ENCODE measurements at places on chromosomes 11 and 22.

DNA sequence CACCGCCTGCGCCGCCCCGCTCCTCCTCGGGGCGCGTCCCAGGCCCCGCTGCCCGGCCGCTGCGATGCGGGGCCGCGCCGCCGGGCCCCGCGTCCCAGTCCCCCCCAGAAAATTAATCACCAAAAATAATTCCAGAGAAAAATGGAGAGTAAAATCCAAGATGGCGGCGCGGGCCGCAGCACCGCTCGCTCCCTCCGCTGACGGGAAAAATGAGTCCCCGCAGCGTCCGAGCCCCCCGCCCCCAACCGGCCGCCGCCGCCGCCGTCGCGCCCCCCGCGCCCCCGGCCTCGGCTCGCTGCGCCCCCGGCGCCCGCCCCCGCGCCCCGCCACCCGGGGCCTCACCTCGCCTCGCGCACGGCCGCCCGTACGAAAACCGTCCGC lies at the start of gene KMT5B:
Gene KMT5B (minus strand): TSS at position 162 of the 381 bp plus-strand sequence. CDS start 23,220 bp downstream, outside the sequence.
- DNase-seq = peak; percentile 69

DNA sequence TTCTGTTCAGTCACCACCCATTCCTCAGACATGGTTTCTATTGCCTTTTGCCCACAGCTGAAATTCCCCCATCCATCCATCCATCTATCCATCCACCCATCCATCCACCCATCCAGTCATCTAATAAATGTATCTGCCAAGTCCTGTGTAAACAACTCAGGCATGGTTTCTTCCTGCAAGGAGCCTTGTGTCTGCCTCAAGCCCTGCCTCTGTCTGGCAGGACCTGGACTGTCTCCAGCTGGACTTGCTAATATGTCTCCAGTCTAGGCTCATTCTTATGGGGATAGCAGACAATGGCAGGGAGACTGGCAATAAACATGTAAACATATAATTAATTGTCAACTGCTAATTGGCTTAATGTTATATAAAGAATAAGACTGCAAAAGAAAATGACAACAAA lies 64.7 kb upstream of the AMPD3 start:
- no peak for DNase-seq

DNA sequence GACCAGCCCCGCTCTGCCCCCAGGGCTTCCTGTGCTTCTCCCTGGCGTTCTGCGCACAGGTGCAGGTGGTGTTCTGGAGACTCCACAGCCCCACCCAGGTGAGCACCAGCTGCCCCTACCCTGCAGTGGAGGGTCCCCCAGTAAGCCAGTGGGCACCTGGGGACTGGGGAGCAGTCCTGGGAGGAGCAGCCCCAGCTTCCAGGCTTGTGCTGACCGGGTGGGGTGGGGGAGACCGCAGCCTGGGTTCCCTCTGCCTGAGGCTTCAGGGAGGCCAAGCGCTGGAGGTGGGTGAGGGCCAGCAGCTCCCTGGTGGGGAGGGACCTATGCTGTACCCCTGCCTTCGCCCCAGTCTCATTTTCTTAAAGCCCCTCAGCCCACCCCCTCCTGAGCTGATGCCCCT lies 6.9 kb downstream of the TSPAN32 start:
- DNase-seq = no peak

GRCh38 chr22:20430720-20431510 lies 6.7 kb downstream of the SCARF2 start:
- peak; percentile 68 for DNase-seq

GRCh38 chr11:119085437-119085847 lies 761 bp downstream of the HMBS start:
- DNase-seq = peak; percentile 67

GRCh38 chr11:64305075-64305690 lies at the start of gene ESRRA:
Gene ESRRA (plus strand): TSS chr11:64305524. CDS start chr11:64307180, 1,656 bp downstream.
- DNase-seq = peak; percentile 100

DNA sequence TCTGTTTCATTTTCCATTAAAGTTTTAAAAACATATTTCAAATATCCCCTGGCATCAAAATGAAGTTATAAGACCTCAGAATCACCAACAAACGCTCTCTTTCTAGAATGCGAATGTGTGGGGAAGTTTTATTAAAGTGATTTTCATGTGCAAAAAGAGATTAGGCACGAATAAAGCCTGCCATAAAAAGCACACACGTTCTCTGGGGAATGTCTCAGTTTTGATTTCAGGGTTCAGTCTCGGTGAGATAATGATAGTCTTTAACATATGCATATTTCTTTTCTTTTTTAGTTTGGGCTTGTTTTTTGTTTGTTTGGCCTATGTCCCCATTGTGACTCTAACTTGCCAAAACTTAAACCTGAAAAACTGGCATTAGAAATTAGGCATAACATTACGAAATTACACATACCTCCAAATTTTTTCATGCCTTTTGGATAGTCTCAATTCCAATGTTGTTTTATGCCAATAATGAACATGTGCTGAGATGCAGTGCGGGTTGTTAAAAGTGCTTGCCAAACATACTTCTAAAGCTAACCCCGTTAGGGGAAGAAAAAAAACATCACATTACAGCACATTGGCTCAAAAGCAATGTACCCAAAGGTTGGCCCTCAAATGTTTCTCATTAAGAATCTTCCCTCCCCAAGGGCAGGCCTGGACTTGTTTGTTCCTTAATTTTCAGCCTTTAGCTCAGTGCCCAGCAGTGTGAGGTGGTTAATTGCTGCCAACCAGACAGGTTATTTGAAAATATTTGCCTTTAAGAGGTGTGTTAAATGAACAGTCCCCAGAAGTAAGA lies 33.2 kb upstream of the FBLN1 start:
- DNase-seq = no peak

- DNase-seq = no peak
Observed at GRCh38 chr11:46461461-46461927, 69.9 kb upstream of the CHRM4 start.

DNA sequence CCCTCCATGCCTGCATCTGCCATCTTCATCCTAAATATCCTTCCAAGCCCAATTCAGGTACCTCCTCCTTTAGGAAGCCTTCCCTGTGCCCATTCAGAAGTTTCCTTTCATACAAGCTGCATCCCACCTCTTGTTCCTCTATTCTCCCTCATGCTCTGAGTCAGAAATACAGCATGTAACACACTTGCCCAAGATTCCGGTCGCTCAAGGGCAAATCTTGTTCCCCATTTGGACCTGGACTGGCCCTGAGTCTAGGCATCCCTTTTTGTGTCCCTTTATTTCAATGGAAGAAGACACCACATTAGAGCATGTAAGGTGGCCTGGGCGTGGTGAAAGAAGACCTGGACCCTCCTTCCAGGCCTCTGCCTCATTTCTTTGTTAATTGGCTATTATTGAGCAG lies 38.5 kb downstream of the RTL6 start:
- DNase-seq = peak; percentile 6

GRCh38 chr11:2272946-2273280 lies 2.5 kb upstream of the ASCL2 start:
- DNase-seq = no peak

GRCh38 chr11:58907780-58908179 lies 31.5 kb upstream of the GLYATL1 start:
- DNase-seq = no peak

DNA sequence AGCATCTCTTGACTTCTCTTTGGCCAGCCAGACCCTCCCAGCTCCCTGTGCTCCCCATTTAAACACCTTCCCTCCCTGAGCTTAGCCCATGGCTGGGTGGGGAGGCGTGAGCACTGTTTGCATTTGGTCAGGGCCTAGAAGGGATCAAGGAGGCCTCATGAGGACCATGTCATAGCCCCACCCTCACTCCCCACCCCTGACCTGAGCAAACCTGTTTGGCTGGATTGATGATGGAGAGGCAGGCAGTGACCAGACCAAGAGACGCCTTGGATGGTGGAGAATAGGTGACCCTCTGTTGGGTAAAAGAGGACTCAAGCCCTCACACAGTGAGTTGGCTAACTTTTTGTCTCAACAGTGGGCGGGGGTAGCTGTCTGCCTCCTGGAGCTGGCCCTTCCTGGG lies 49.9 kb downstream of the ST3GAL4 start:
- no peak for DNase-seq

DNA sequence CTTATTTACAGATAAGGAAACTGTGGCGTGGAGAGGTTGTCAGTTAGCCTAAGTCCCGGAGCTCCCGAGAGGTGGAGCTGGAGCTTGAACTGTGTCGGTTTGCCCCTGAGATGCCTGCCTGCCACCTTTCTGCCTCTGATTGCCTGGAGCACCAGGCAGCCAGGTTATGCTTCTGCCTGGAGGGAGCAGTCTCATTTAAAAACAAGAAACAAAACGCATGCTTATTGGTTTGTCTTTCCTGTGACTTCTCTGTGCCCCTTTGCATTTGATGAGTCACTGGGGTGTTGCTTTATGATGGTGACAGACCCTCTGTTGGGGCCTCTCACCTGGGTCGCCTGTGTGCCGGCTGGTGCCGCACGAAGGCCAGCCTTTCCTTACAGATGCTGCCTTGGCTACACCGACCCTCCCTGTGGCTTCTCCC lies 12.2 kb downstream of the AP2A2 start:
- DNase-seq = no peak

GRCh38 chr22:26888887-26889286 lies 231.5 kb downstream of the MIAT start:
- no peak for DNase-seq

- DNase-seq = no peak
Observed at GRCh38 chr11:2539371-2540222, 94.8 kb downstream of the KCNQ1 start.

- DNase-seq = peak; percentile 20
Observed at GRCh38 chr11:110710628-110711381, 1.4 kb downstream of the ARHGAP20 start.

- DNase-seq = no peak
Observed at GRCh38 chr11:58165504-58166106, 23.3 kb upstream of the OR9Q2 start.

DNA sequence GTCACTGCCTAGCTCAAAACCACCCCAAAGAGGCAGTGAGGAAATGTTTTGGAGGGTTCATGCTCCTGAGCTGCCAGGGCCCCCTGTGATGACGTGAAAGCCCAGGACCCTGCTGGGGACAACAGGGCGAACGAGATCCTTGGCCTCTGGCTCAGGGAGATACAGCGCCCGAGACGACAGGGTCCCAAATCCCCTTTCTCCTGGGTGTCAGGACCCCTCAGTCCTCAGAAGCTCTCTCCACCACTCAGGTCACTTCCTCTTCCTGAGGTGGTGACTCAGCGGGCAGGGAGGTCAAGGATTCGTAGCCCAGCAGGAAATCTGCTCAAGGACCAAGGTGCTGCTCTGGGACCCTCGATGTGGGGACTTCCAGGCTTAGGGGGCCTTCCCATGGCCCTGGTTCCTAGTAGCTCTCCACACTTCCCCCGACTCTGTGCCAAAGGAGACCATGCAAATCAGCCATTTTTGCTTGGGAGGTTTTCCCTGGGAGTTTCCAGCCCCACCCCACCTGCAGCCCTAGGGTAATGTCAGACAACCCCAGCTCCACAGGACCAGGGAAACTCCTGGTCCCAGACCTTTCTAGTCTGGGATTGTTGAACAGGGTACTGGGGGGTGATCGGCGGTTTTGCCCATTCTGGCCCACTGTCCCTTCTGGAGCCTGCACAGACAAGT lies 12.8 kb downstream of the BCL9L start:
- no peak for DNase-seq

DNA sequence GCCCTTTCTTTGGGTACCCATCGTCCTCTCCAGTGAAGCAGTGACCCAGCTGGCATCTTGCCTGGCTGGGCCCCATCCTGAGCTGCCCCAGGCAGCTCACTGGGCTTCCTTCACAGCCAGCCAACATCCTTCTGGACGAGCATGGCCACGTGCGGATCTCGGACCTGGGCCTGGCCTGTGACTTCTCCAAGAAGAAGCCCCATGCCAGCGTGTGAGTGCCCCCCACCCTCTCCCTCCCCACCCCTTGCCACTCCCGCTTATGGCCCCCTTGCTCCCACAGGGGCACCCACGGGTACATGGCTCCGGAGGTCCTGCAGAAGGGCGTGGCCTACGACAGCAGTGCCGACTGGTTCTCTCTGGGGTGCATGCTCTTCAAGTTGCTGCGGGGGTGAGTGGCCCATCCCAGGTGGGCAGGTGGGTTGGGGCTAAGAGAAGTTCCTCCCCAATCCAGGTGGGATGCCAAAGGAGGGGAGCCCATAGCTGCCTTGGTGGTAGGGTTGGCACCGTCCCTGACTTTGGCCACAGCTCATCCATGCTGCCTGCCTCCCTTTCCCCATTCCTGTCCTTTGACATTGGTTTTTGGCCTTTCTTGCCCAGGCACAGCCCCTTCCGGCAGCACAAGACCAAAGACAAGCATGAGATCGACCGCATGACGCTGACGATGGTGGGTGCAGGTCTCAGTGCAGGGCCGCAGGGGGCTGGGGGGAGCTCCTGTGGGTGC lies 6.8 kb upstream of the ANKRD13D start:
- DNase-seq = no peak

DNA sequence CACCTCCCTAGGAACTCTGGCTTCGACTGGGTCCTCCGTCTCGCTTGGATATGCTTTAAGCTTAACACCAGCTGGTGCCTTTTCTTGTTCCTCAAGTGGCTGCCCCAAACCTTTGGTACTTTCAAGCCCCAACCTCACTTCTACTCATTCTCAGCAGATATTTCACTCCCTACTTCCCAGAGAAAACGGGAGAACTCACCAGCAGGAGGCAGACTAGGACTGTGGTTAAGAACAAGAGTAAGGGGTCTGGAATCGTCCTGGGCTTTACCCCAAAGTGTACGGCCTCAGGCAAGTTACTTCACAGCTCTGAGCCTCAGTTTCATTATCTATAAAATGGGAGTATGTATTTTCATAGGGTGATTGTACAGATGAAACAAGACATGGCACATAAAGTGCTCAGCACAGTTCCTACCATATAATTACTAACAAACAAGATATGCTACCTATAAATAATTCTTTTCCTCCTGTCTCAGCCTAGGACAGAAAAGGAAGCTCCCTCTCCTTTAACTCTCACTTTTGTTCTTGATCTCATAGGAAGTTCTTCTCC lies 37.8 kb downstream of the PAMR1 start:
- DNase-seq = no peak

GRCh38 chr11:2076441-2076840 lies 62.7 kb downstream of the IGF2 start:
- DNase-seq = no peak

GRCh38 chr11:94563176-94563847 lies 3.9 kb upstream of the PIWIL4 start:
- DNase-seq = no peak

DNA sequence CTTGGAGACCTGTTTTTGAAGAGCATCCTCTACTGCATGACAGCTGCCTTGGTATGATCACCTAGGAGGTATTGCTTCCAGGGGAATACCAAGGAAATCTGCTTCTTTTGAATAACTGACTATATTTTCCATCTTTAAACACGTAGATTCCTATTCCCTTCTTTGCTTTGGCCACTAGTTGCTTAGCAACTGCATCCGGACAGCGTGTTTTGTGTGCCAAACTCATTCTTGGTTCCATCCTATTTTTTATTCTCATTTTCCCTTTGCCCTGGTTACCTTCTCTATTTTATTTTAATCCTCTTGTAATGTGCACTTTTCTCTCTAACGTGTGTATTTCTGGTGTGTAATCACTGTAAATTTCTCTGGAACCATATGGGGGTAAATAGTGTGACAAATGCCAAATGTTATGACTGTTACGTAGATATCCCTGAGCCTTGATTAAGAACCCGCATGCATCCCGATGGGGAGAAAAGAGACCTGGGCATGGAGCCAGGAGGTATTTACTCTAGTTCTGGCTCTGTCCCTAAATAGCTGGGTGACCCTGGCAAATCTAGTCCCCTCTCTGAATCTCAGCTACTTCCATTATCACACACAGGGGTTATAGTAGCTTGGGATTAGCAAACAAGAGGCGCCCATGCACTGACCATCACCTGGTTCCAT lies 241.7 kb downstream of the MIAT start:
- DNase-seq = no peak

GRCh38 chr11:95821640-95822039 lies 31.3 kb downstream of the CEP57 start:
- no peak for DNase-seq

- peak; percentile 60 for DNase-seq
Observed at GRCh38 chr11:57406337-57406904, 16.0 kb upstream of the PRG2 start.

- no peak for DNase-seq
Observed at GRCh38 chr11:124339396-124340141, 19.6 kb upstream of the OR8D2 start.
